H7 (cell line): ENCODE measurements at places on chromosomes 6 and 20.

- DNase-seq: no peak
Observed at GRCh38 chr6:159931846-159932245, 37.0 kb upstream of the IGF2R start.

DNA sequence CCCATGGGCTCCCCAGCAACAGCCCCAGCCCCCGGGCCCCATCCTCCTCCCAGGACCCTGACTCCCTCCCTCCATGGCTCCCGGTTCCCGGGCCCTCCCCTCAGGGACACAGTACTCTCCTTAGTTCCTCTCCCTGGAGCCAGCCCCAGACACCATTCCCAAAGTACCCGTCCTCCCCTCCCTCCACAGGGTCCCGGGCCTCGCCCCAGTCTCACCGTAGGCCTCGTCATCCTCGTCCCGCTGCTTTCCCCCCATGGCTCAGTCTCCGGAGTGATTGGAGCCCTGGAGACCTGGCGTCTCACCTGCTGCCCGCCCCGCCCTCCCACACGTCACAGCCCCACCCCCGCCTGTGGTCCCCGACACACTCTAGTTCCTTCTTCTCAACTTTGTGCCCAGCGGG lies at the start of gene SLC44A4:
TSS of gene SLC44A4 (minus strand) at position 272 of the 400 bp plus-strand sequence. CDS start at position 255, 17 bp downstream.
- peak; percentile 93 for DNase-seq

- no peak for DNase-seq
Observed at GRCh38 chr20:16194617-16195360, 378.5 kb downstream of the KIF16B start.

DNA sequence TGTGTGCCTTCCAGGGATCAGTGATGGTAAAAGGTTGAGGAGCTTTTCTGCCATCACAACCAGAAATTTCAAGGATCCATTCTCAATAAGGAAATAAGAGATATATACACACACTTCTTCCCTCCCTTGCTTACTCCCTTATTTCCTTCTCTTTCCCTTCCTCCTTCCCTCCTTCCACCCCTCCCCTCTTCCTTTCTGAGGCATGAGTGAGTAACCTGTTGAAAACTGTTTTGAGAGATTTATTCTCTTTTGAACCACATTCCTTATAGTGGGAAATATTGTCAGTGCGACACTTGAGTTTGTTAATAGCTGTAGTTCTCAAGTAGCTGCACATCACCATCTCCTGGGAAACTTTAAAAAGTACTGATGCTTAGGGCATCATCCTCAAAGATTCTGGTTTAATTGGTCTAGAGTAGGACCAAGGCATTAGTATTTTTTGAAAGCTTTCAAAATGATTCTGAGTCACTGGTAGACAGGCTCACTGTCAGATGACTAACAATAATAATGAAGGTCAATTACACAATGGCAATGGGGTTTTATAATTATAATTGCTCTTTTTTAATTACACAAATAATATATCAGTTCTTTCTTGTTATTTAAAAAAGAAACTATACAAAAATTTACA lies 109.9 kb downstream of the POPDC3 start:
- no peak for DNase-seq

DNA sequence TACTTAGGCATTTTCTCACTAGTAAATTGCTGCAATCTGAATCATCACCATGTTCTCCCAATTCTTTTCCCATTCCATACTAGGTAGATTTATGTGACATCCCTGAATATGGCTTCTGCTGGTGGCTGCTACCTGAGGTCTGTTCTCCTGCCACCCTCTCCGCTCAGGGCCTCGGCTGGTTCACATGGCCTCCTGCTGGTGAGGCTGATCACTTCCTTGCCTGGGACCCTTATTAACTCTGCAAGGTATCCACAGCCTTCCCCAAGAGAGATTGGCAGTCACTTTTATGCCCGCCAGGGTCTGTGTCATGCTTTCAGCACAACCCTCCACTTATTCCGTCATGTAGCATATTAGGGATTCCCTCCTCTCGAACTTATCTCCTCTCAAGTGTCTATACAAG lies 424.5 kb upstream of the FLRT3 start:
- no peak for DNase-seq

DNA sequence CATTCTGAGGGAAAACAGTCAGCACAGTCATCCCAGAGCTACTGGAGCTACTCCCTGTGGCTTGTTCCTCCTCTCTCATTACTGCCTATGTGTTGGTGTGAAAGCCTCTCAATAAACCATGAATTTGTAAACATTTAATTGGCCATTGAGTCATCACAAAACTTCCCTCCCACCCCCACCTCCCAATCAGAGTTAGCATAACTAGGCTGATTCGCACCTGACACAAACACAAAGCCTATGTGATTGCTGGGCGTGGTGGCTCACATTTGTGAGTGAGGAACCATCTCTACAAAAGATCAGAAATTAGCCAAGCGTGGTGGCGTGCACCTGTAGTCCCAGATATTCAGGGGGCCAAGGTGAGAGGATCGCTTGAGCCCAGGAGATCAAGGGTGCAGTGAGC lies 17.1 kb upstream of the SNTA1 start:
- no peak for DNase-seq

DNA sequence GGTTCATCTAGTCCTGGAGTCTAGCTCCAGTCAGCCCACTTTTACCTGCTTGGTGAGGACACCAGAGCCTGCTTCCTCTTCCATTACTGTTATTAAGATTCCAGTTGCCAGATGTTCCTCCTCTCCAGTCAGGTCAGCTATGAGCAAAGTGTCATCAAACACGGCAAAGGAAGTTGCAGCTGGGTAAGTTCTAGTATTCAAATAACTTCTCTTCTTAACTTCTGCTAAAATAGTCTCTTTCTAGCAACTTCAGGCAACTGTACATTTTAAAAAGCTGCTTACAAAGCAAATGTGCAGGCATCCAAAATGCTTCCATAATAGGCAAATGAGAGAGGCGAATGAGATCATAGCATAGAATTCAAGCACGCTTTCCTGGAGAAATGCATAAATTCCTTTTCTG lies 18.4 kb upstream of the MRPS18A start:
- DNase-seq: no peak

- DNase-seq: no peak
Observed at GRCh38 chr6:80922916-80923455, 816.5 kb downstream of the BCKDHB start.

GRCh38 chr6:45438849-45439406 lies 61.2 kb upstream of the SUPT3H start:
- no peak for DNase-seq
